ENCODE measurements at places on chromosomes 3 and 15. TPM values are rescaled to one million over a fixed set of nuclear protein-coding genes. Genes with fewer than 3 reads are reported as not detected.

TTLL13 gene
- not detected for total RNA-seq

SNX22 gene
- total RNA-seq = under 0.01 TPM

- no peak for DNase-seq
Observed at GRCh38 chr3:105512061-105512460, 145.4 kb downstream of the ALCAM start.

- DNase-seq = no peak
Observed at GRCh38 chr3:133750259-133750656, 4.1 kb downstream of the TF start.

KIF23 gene
- total RNA-seq = 70.5 TPM

DNA sequence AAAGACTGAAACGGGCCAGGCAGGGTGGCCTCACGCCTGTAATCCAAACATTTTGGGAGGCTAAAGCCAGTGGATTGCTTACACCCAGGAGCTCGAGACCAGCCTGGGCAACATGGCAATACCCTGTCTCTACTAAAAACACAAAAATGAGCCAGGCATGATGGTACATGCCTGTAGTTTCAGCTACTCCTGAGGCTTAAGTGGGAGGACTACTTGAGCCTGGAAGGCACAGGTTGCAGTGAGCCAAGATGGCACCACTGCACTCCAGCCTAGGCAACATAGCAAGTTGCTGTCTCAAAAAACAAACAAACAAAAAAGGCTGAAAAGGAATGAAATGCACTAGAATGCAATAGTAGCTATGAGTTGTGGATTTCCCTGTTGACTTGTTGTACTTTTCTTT is 94.7 kb downstream of the STAG1 start:
- no peak for DNase-seq

GRCh38 chr3:51955175-51955892 is at the start of gene GPR62:
Gene GPR62, plus strand, starts transcription at chr3:51955381. Its CDS starts 272 bp downstream, at chr3:51955653.
- no peak for DNase-seq

MYLK gene
- total RNA-seq = 521 TPM

PHC3 gene
- 26.3 TPM for total RNA-seq

SCAMP5 gene
- total RNA-seq = 0.36 TPM

DNA sequence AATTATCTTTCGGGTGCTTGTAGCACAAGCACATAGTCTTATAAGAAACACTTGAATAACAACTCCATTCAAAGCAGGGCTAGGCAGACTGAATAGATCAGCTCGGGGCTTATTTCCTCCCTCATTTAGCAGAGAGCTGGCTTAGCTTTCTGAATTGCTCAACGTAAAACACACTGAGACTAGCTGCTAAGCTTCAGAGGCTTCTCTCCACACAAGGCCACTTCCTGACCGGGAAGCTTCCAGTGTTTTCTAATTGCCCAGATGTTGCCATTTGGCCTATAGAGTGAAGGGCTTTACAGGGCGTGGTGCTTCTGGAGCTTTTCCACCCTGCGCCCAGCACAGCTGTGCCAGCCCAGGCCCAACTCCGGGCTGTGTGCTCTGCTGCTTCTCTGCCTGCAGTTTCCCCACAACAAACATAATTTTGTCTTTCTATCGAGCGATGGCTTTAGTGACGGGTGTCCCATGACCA is 16.6 kb downstream of the FAM240A start:
- DNase-seq = no peak

GRCh38 chr15:78090422-78091063 is 1.8 kb upstream of the SH2D7 start:
- DNase-seq = no peak

GRCh38 chr15:74872702-74873035 is 496 bp downstream of the SCAMP2 start:
- no peak for DNase-seq

Measured in IMR-90 (cell line).